ENCODE measurements at places on chromosomes 6 and 20.

DNA sequence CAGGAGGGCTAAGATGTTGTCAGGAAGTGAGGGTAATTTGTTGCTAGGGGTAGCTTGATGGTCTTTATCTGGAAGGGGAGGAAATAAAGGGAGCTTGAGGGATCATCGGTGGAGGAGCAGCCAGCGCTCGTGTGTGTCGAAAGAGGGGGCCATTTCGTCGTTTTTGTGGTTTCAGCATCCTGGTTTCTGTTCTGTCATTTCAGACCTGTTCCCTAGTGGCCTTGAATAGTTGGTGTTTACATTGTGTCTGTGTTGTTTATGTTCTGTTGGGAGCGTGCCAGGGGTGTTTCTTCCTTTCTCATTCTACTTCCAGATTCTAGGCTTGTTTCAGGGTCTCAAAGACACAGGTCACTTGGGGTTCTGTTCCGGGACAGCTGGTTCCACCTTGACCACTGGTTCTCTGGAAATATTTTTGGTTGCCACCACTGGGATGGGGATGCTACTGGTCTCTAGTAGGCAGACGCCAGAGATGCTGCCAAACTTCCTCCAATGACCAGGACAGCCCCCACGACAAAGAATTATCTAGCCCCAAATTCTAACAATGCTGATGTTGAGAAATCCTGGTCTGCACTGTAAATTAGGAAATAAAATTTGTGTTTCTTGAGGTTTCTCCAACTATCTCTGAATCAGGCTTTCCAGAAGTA, 113.9 kb upstream of the NAA20 start:
- DNase-seq, result no peak

GRCh38 chr6:105121981-105122380, 57.8 kb downstream of the POPDC3 start:
- no peak for DNase-seq

- DNase-seq, result no peak
Observed at GRCh38 chr6:28407401-28407800, 7.9 kb upstream of the ZSCAN12 start.

DNA sequence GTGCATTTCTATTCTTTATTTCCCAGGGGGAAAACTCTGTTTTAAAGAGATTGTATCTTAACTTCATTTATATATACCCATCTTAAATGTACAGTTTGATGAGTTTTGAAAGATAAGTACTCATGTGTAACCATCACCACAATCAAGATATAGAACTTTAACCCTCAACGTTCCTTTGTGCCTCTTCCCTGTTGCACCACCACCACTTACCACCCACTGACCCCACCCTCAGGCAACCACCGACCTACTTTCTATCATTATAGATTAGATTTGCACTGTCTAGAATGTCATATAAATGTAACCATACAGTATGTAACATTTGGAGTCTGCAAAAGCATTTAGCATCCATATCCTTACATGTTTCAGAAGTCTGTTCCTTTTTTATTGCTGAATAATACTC, 121.0 kb downstream of the RTN4IP1 start:
- DNase-seq, result no peak

DNA sequence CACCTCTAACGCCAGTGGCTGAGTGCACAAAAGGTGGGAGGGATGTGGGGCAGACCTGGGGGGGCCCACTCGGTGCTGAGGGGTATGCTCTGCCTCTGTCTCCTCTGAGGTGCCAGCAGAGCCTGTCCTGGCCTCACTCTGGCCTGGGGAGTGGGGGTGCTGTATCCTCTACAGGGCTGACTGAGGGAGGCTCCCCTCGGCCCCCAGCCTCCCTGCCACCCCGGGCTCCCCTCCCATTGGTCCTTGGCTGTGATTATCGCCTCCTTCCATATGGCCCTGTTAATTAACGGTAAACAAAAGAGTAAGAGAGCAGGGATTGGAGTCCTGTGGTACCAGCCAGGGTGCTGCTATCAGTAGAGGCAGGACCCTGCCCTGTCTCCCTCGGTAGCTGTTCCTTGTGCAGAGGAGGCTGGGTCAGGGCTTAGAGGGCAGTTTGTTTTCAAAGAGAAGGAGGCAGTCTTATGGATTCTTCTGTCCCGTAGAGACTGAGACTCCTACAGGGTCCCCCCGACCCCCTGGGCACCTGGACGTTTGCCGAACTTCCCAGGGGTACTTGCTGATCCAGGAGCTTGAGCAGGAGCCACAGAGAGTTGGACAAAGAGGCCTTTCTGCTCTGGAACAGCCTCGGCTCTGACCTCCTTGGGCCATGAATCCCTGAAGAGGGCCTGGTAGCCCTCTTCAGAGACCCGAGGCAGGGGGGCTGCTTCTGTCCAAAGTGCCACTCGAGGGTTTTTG, 1.8 kb downstream of the MYT1 start:
- no peak for DNase-seq

DNA sequence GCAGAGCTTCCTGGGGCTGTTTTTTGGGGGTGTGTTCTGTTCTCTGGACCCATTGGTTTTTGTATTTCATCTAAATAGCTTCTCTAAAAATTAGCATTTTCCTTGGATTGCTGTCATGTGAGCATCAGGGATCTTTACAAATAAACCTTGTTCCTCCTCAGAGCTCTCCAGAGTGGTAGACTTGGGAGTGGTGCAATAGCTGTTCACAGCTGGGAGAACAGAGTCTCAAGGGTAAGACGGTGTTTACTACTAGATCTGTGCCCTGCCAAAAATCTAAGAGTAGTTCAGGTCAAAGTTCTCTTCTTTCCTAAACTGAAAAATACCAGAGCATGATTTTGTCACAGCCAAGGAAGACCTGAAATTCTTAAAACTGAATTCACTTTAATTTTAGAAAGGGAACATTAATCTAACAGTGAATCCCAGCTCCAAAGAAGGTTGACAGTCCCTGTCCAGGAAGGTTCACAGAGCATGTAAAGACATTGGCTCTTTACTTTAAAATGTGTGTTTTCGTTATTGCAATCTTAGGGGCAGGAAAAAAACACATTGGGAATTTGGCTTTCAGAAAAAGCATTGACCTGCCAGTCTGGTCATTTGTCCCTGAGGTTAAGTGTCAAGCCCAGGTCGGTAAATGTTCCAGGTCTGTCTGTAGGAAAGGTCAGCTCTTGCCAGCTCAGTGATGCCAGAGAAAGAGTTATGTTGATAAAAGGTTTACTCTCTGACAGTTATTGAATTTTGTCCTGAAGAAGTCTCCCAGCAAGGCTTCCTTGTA, 43.3 kb downstream of the VAPB start:
- no peak for DNase-seq

Data from effector CD8-positive, alpha-beta T cell (primary cell).